Hindlimb muscle (tissue), 1 donor: ENCODE measurements at places on chromosomes 7 and 10.
A peak's percentile ranks its signal among the peaks of the same experiment; 100 is the strongest.

- DNase-seq, result no peak
These were observed 99.7 kb upstream of the TARP start for GRCh38 chr7:38373155-38373554.

- peak; percentile 63 for DNase-seq
These were observed 188.5 kb downstream of the ZMYND11 start for GRCh38 chr10:323651-324293.

- peak; percentile 48 for DNase-seq
These were observed 711 bp downstream of the FAM221A start for GRCh38 chr7:23680414-23681405.

GRCh38 chr7:36360244-36360643 is 29.4 kb upstream of the ANLN start:
- DNase-seq, result no peak

DNA sequence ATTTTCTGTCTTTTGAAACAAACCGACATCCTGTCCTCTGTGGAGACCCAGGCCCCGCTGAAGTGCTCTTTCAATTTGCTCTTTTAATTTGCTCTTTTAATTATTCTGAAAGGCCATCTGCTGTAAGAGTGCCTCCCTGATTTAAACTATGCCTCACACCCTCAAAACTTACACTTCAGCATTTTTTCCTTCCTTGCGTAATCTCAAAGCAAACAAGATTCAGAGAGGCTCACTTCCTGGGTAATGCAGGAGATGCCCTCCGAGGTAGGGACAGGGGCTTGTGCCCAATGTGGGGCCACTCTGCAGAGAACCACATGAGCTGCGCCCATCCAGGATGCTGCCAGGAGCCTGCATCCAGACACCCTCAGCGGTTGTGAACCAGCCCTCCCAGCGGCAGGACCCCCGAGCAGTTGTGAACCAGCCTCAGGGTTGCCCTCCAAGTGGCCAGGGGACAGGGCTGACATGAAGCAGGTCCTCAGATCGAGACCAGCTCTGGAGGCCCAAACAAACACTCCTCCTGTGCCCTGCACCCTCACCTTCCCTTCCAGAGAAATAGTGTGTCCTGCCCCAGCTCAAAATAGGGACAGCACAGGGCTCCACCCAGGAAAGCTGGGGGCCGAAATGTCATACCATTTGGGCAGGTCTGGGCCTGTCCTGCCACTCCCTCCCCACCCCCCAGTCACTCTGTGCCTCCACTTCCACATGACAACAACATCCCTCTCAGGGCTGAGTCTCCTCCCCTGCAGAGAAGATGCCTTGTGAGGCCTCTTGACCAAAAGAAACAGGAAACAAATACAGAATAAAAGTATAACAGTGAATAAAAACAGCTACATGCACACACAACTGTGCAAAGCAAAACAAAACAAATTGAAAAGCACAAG is 190.4 kb downstream of the PTPRN2 start:
- DNase-seq, result no peak

- DNase-seq, result no peak
These were observed 4.6 kb upstream of the C10orf95 start for GRCh38 chr10:102455893-102456471.

DNA sequence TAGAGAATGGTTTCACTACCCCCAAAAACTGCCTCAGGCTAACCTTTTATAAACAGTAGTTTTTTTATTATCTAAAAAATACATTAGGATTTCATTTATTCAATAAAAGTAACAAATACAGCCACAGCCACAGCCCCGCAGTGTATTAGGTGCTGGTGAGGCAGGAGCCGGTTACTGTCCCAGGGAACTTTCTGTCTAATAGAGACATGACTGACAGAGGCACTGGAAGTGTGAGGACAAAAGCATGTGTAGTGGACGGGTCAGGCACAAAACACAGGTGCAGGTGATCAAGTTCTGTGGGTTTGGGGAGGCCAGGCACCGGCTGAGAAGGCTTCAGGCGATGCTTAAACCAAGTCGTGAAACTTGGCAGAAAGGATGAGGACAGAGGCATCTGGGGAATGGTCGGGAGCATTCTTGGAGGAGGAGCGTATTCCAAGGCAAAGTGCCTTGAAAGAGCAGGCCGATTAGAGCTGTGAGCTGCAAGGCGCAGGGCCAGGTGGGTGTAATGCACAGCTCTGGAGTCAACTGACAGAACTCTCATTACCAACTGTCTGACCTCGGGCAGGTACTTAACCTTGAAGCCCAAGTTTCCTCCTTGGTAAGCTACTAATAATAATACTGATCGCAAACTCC is 138.2 kb downstream of the USP6NL start:
- DNase-seq, result no peak

DNA sequence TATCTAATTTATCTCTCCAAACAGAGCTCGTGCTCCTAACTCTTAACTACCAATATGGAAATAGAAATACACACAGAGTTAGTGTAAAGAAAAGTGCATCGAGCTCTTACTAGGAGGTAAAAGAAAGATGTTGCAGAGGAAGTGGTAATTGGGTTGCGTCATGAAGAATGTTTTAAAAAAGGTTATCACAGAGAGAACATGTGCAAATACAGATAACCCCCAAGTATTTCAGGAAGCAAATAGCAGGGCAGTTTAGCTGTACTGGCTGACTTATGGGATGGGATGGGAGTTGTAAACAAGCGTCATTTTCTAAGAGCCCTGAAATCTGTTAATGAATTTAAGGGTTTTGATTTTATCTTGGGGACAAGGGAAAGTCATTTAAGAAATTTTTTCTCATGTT is 153.9 kb downstream of the AGMO start:
- DNase-seq, result no peak

DNA sequence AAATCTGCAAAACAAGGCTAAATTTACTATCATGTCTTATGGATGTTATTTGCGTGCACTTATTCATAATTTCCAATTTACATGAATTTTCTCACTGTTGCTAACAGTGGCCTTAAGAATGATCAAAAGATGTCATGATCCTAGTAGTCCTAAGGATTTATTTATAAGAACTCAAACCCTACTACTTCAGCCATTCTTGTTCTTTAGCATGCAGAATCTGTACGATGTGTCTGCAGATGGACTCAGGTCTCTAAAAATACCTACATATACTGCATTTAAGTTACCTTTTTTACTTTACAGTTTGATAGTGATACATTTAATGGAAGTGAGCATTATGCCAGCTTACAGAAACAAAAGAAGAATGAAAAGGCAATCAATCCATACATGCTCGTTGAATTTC is 91.2 kb downstream of the ZNF277 start:
- no peak for DNase-seq

- no peak for DNase-seq
These were observed 25.0 kb downstream of the SORCS3 start for GRCh38 chr10:104666106-104666505.

DNA sequence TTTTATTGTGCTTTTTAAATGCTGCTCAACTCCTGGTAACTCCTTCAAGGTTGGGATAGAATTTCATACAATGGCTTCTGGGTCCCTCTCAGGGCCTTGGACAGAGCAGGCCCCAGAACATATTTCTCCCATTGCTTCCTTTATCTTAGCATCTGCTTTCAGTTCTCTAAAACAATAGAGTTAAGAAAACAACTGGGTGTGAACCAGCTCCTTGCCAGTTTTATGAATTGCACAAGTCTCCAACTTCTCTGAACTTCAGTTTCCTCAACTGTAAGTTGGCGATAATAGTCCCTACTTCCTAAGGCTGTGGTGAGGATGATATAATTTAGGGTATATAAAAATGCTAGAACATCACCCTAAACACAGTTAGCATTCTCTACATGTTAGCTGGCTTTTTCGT is 77.0 kb upstream of the INHBA start:
- DNase-seq, result no peak

GRCh38 chr10:132764108-132764507 is 21.8 kb downstream of the NKX6-2 start:
- no peak for DNase-seq

DNA sequence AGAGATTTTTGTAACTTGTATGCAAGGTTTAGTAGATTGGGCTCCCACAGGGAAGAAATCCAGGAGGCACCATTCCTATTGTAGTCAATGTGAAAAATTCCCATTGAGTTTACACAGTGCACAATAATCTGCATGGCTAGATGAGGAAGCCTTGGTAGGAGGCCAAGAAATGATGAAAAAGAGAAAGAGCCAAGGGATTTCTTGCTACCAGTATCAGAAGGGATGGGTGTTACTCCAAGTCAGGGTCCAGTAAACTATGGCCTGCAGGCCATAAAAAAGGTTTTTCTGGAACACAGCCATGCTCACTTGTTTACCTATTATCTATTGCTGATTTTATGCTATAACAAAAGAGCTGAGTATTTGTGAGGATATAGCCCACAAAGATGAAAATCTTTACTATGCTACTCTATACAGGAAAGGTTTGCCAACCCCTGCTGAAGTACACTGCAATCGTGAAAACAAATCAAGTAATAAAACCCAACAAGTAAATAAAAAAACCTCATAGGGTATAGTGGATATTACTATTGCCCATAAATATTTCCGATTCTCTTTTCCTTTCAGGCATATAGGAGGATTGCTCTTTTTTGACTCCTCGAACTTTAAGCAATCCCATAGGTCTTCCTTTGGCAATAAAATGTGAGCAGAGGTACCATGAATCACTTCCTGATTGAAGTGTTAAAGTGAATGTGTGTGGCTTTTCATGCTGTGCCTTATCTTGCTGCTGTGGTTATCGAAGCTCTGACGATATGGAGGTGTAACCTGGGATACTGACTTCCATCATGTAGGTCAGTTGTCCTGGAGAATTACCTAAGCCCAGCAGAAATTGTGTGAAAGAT is 256.3 kb upstream of the MAGI2 start:
- DNase-seq, result no peak

DNA sequence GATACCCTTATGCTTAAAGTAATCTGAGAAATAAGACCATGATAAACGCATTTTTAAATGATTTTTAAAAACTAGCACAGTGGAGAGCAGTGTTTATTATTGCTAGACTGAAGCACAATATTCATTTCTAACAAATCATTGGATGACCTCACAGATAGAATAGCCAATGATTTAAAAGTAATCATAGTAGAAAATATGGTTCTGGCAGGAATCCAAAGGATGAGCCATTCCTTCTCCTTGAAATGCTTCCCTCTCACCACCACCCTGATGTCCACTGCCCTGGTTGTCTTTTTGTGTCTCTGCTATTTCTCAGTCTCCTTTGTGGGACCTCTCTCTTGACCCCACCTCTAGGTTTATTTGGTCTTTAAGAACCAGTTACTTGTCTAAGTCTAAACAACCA is 64.9 kb downstream of the PRKG1 start:
- no peak for DNase-seq

DNA sequence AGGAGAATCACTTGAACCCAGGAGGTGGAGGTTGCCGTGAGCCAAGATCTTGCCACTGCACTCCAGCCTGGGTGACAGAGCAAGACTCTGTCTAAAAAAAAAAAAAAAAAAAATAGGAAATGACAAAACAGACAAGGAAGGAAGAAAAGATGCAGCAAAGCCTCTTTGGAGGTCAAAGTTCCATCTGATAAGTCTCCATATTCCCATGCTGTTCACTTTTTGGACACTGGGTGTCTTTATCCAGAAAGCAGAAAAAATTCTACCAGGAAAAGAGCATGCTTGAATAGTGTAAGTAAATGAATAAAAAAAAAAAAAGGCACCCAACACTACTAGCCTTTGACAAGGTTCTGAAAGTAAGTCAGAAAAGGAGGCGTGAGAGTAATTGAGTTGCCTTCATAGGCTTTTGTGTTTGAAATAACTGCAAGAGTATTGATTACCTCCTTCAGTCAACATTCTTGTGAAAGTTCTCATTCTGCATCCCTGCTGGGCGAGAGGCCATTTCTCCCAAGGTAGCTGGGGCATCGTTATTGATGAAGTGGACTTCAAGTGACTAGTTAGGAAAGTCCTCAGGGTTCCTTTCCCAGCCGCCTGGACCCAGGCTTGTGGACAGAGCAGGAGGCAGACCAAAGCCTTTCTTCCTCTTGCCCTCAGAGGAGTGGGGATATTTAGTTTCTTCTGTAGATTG is 133.3 kb upstream of the KIF5B start:
- no peak for DNase-seq

- no peak for DNase-seq
These were observed 80.6 kb downstream of the ZEB1 start for GRCh38 chr10:31399631-31400030.

- DNase-seq, result no peak
These were observed 37.2 kb upstream of the OPTN start for GRCh38 chr10:13062803-13063202.

GRCh38 chr7:55351263-55351662 is 13.9 kb upstream of the LANCL2 start:
- DNase-seq, result no peak

DNA sequence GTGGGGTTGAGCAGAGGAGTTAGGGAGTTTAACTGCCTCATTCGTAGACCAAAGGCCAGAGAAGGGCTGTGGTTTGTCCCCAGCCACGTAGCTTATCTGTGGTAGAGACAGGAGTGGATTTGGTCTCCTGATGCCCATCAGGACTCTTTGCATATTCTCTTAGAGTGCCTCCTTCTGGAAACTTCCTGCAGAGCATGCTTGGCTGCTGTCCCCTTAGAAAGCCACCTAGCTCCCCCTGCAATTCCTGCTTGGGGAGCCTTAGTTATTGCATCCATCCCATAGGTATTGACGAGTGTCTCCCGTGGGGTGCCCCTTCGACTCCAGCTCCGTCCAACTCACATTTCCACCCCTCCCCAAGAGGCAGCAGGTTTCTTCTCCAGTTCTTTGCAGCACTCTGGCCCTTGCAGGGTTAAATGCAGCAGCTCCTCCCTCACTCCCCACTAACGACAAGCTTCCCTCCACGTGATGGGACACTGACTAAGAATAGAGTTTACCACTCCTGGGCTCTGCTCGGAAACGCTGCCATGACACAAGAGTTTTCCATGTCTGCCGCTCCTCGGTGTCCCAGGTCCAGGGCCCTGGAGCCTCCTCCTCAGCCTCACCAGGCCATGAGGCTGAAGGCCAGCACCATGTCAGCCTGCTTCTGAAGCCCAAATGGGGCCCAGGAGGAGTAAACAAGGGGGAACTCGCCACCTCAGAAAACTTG is 147.8 kb upstream of the UNC5B start:
- peak; percentile 15 for DNase-seq

GRCh38 chr7:80609751-80610150 is 28.7 kb upstream of the CD36 start:
- no peak for DNase-seq

DNA sequence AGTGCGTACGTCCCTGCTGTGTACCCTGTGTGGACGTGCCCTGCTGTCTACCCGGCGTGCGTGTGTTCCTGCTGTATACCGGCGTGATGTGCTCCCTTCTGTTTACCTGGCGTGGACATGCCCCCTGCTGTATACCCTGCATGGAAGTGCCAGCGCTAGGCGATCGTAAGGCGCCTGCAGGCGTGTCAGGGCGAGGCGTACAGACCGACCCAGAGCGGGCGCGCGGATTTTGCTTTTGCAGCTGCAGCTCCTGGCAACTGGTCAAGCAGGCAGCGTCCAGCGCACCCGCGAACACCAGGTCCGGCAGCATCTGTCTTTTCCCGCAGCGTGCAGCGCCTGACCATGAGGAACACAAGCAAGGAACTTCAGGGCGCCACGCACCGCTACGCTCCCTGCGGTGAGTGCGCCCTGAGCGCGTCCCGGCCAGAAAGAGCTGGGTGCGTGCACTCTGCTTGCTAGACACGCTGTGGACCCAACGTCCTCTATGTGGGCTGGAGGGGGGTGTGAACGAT is 680 bp downstream of the C7orf57 start:
- peak; percentile 25 for DNase-seq

GRCh38 chr10:47104151-47104605 is 192.9 kb downstream of the PTPN20 start:
- no peak for DNase-seq
